ENCODE measurements at places on chromosomes 12 and 14. TPM values are rescaled to one million over a fixed set of nuclear protein-coding genes. Genes with fewer than 3 reads are reported as not detected.

SLC7A8 gene
- total RNA-seq, result 1.0 TPM

TAC3 gene
- total RNA-seq, result not detected

CELA1 gene
- total RNA-seq, result not detected

ITGB7 gene
- total RNA-seq, result not detected

KRT73 gene
- not detected for total RNA-seq

EFS gene
- total RNA-seq, result not detected

PTGER2 gene
- total RNA-seq, result not detected

DIABLO gene
- 60.6 TPM for total RNA-seq
